ENCODE measurements at places on chromosomes 1 and 21. TPM values are rescaled to one million over a fixed set of nuclear protein-coding genes. Genes with fewer than 3 reads are reported as not detected.

GRCh38 chr1:183760661-183761060, 44.3 kb upstream of the RGL1 start:
- DNase-seq, result no peak

GRCh38 chr21:42653231-42654061, at the start of gene PDE9A:
Gene PDE9A, plus strand, starts transcription at chr21:42653621. Its CDS starts 194 bp downstream, at chr21:42653815.
- DNase-seq, result no peak

- DNase-seq, result no peak
Observed at GRCh38 chr1:180698580-180698979, 66.8 kb downstream of the XPR1 start.

The TMEM222 gene
- total RNA-seq, result 54.1 TPM

The ZNF683 gene
- total RNA-seq, result 1.2 TPM

The SMPDL3B gene
- total RNA-seq, result 0.83 TPM

The CYP4A11 gene
- total RNA-seq, result not detected

- DNase-seq, result no peak
Observed at GRCh38 chr21:36700971-36701755, 2.2 kb downstream of the SIM2 start.

DNA sequence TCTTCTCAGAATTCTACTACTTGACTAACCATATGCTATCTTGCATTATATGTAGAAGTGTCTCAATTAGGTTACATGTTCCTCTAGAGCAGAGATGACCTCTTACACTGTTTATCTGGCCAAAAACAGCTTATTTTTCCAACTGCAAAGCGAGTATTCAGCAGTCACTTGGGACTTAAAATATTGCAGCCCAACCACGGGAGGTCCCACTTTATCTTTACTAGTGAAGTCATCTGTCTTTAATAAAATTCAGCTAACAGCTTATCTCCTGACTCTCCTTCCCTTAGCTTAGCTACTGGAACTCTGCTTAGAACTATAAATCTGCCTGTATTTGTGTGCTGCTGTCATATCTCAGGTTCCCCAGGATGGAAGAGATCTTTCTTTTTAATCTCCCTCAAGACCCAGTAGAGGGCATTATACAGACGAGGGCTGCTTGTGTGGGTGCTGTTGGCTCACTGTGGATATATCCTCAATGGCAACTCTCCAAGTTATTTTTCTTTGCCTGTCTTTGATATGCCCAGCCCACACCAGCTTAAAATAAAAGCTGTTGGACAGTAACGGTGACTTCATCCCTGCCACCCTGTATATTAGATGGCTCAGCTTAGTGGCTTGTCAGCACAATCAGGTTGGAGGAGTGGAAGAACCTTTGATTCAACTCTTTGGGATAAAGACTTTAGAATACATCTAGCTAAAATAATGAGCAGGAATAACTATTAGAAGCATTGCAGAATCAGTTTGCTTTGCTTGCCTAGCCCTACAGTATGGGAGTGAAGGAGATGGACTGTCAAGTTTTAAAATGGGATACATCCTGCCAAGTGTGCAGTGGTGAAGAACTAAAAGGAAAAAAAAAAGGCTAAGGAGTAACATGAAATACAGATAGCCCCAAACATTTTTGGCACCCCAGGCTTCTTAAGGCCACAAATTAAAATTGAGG, 9.6 kb downstream of the ENSA start:
- no peak for DNase-seq

The FOXD3 gene
- total RNA-seq, result not detected

The KCNA3 gene
- 3.6 TPM for total RNA-seq

- no peak for DNase-seq
Observed at GRCh38 chr1:3533067-3534048, 78.0 kb downstream of the MEGF6 start.

DNA sequence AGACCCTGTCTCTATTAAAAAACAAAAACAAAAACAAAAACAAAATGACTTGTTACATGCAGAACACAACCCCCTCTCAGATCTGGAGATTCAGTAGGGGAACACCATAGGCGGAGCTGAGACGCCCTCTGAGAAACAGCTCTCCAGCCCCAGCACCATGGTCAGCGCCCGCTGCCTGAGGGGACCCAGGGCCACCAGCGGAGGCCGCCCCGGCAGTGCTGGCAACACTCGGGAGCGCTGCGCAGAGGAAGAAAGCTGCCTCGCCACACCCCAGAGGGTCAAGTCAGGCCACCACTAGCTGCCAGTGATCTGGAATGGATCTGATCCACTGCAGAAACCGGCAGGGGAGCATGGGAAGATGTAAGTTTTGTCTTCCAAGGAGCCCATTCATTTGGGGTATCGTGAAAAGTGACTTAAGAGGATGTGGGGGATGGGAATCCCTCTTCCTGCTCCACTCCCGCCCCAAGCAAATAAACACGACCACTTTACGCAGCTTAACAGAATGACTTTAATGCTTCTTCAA, 3.1 kb downstream of the ACTA1 start:
- DNase-seq, result no peak

The ETV3L gene
- not detected for total RNA-seq

- DNase-seq, result no peak
Observed at GRCh38 chr1:80639777-80640533, 1160.8 kb upstream of the ADGRL2 start.

DNA sequence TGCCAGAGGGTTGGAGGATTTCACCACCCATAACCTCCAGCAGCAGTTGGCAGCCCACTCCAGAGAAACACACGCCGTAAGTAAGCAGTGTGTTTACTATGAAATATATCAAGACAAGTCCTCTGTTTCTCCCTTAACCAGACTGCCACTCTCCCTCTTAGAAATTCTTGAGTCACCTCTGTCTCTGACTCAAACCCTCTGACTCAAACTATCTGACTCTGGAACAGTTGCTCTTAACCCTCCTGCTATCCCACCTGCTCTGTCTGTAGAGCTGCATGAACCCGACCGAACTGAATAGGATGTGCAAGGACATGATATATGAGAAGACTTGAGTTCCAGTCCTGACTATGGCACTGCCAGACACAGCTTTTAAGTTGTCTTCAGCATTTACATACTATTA, 14.1 kb downstream of the INPP5B start:
- no peak for DNase-seq

The NPHP4 gene
- 15.3 TPM for total RNA-seq

The PKP1 gene
- 58.1 TPM for total RNA-seq

The HSPA6 gene
- 2.9 TPM for total RNA-seq

GRCh38 chr1:220353229-220354012, 81.2 kb upstream of the RAB3GAP2 start:
- DNase-seq, result no peak

- DNase-seq, result no peak
Observed at GRCh38 chr1:175433532-175434282, 241.1 kb upstream of the KIAA0040 start.

- peak; percentile 62 for DNase-seq
Observed at GRCh38 chr21:33078907-33079582, 9.1 kb downstream of the OLIG1 start.

GRCh38 chr1:221117548-221117951, 238.3 kb downstream of the HLX start:
- no peak for DNase-seq

- no peak for DNase-seq
Observed at GRCh38 chr1:94522304-94522703, 19.3 kb downstream of the F3 start.

- no peak for DNase-seq
Observed at GRCh38 chr1:56095696-56096665, 483.4 kb downstream of the PLPP3 start.

- no peak for DNase-seq
Observed at GRCh38 chr1:226638608-226639007, 90.0 kb downstream of the STUM start.

The OLIG1 gene
- not detected for total RNA-seq

DNA sequence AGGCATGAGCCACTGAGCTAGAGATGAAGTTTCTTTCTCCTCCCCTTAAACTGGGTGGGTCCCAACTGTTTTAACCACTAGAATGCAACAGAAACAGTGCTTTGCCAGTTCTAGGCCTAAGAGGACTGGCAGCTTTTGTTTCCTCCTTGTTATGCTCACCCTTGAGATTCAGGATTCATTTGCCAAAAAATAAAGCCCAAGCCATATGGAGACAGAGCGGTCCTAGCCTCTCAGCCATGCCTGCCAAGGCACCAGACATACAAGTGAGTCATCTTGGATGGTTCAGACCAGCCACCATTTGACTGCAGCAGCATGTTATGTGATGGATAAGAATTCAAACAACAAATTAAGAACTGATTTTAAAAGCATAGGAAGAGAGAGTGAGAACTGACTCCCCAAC, 38.1 kb upstream of the STUM start:
- DNase-seq, result no peak

- DNase-seq, result no peak
Observed at GRCh38 chr1:41487126-41488039, 2.9 kb upstream of the EDN2 start.

GRCh38 chr1:220454155-220454777, 73.7 kb upstream of the MARK1 start:
- DNase-seq, result no peak

- DNase-seq, result no peak
Observed at GRCh38 chr1:190847166-190847565, 369.5 kb upstream of the BRINP3 start.

The LCE1C gene
- total RNA-seq, result not detected

GRCh38 chr1:9316080-9316444, 23.4 kb downstream of the SPSB1 start:
- DNase-seq, result no peak

- DNase-seq, result no peak
Observed at GRCh38 chr1:33289858-33290154, 31.1 kb downstream of the A3GALT2 start.

GRCh38 chr21:46051821-46052675, 45.9 kb upstream of the COL6A2 start:
- peak; percentile 41 for DNase-seq

The MNDA gene
- 2.1 TPM for total RNA-seq

GRCh38 chr1:172837816-172838679, 179.1 kb downstream of the FASLG start:
- DNase-seq, result no peak

DNA sequence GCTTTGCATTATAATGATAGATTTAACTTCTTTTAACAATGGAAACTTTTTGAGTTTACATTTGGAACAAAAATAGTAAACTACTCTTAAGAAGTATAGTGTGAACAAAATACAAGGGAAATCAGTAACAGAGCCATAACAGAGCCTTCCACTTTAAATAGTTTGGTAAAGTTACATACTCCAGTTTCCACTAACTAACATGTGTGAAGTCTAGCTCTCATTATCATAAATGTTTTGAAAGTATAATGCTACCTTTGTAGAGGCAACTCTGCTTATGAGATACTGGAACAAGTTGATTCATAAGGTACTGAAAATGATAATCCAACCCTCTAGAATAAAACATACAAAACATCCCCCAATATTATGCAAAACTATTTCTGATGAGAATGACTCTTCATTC, 1155.1 kb upstream of the ADGRL2 start:
- DNase-seq, result no peak

DNA sequence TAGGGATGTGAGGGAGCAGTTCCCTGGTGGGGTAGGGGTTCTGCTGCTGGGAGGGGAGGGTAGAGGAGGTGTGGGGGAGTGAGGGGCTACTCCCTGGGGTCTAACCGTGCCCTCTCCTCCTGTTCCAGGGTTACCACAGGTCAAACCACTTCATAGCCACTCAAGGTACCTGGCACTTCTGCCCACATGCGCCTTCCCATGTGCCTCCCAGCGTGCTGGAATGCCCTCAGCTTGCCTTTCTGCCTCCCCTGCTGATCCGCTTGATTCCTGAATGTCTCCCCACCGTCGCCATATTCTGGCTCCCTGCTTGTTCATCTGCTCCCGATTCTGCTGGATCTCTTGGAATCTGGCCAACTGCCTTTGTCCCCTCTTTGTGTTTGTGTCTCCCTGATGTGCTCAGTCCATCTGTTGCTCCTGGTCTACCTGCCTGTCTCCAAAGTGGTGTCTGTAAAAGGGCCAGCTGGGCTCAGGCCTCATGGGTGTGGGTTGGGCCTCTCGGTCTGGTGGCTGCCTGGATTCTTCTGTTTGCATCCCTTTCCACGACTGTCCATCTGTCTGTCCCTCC, 74.4 kb downstream of the PTPRU start:
- DNase-seq, result no peak

The SPRR4 gene
- not detected for total RNA-seq

The ADIPOR1 gene
- total RNA-seq, result 86.0 TPM

DNA sequence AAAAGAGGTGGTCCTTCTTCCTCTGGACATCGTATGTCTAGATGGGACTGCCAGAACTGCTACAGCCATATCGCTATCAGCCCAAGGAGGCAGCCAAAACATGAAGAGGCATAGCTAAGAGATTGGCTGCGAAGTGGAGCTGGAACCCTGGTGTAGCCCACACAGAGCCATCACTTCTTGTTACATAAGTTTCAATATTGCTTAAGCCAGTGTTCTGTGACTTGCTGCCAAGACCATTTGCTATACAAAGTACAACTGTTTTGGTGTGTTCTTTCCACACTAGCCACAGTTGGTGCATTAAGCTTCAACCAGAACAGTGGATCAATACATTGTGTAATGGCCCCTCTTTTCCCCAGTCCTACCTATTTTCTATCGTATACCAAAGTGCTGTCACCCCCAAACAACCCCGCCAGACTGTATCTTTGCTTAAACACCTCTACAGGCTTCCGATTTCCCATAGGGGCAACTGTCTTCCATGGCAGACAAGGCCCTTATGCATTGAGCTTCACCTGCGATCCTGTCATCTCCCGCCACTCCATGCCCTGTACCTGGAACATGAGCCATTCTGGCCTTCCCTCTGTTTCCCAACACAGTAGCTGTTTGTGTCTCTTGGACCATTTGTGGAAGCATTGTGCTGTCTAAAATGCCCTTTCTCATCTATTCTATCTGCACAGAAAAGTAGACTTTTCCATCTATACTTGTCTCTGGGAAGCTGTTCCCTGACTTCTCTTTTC, 241.8 kb downstream of the TTLL7 start:
- DNase-seq, result no peak

- no peak for DNase-seq
Observed at GRCh38 chr21:38438462-38438893, 59.8 kb downstream of the ERG start.

- DNase-seq, result no peak
Observed at GRCh38 chr1:3545363-3546047, 65.8 kb downstream of the MEGF6 start.

GRCh38 chr1:46159516-46159915, 15.4 kb upstream of the TSPAN1 start:
- DNase-seq, result no peak

DNA sequence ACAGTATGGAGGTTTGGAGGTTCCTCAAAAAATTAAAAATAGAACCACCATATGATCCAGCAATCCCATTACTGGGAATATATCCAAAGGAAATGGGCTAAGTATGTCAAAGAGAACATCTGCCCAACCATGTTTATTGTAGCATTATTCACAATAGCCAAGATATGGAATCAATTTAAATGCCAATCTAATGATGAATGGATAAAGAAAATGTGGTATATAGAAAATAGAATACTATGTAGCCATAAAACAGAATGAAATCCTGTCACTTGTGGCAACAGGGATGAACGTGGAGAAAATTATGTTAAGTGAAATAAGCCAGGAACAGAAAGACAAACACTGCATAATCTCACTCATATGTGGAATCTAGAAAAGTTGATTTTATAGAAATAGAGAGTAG, 201.7 kb upstream of the AJAP1 start:
- DNase-seq, result no peak

- DNase-seq, result no peak
Observed at GRCh38 chr1:146012703-146013558, 8.6 kb downstream of the HJV start.

- DNase-seq, result no peak
Observed at GRCh38 chr1:235017719-235018118, 110.9 kb downstream of the TOMM20 start.
